Activated CD8-positive, alpha-beta memory T cell treated with anti-CD3 and anti-CD28 coated beads, Interleukin-2, amount 10 ng/mL, durations not matched to agents 7 days and 5 days (primary cell): ENCODE measurements at places on chromosomes 2 and 18.

GRCh38 chr2:160028431-160029269 lies 33.8 kb downstream of the PLA2R1 start:
- no peak overlapping the region for H3K27ac ChIP-seq
- H3K4me1 ChIP-seq, result no peaks in the 10 kb centered on the region
- H3K27me3 ChIP-seq, result peaks cover 18% of the 10 kb centered on the region

DNA sequence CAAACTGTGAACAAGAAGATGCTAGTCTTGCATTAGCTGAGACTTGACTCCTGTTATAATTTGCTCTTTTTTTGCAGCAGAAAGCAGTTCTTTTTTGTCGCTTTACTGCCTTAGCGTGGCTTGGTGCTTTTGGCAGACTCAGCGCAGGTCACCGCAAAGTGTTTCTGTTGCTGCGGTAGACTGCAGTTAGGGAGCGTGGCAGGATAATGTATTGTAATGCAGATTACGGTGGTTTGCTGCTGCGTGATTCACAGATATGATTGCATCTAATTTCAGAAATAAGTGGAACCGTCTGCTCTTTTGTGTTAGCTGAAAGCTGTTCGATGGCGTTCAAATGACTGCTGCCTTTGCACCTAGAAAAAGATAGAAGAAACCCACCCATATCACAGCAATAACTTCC lies 131.6 kb upstream of the SATB2 start:
- no peaks in the 10 kb centered on the region for H3K4me1 ChIP-seq
- DNase-seq, result no peak
- no peaks in the 10 kb centered on the region for H3K36me3 ChIP-seq
- H3K27ac ChIP-seq, result no peak overlapping the region
- H3K27me3 ChIP-seq, result peaks cover 5% of the 10 kb centered on the region

- H3K4me1 ChIP-seq, result no peaks in the 10 kb centered on the region
- DNase-seq, result no peak
- H3K4me3 ChIP-seq, result no peak overlapping the region
These were observed 555.6 kb downstream of the CCDC85A start for GRCh38 chr2:56739413-56739812.

GRCh38 chr2:196337208-196337953 lies 166.0 kb upstream of the STK17B start:
- DNase-seq, result no peak
- no peak overlapping the region for H3K27ac ChIP-seq
- no peak overlapping the region for H3K4me3 ChIP-seq
- no peaks in the 10 kb centered on the region for H3K36me3 ChIP-seq

DNA sequence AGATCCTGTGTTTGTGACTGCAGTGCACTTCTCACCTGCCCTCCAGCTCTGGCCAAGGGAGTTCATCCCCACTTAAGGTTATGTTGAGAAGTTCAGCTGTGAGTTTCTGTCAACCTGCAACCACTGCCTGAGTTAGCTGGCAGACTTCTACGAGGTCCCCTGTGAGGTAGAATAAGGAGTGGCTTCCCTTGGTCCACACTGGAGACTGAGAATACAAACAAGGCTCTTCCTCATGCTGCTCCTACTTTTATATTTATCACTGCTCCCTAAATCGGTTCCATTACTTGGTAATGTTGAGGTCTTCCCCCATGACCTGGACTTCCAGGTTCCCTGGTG lies 353.2 kb upstream of the CWC22 start:
- no peaks in the 10 kb centered on the region for H3K36me3 ChIP-seq
- no peaks in the 10 kb centered on the region for H3K27me3 ChIP-seq
- no peak overlapping the region for H3K27ac ChIP-seq
- no peak overlapping the region for H3K4me3 ChIP-seq
- no peak for DNase-seq
- H3K4me1 ChIP-seq, result no peaks in the 10 kb centered on the region

GRCh38 chr2:41826921-41827320 lies 220.9 kb upstream of the PKDCC start:
- no peak overlapping the region for H3K4me3 ChIP-seq
- H3K27ac ChIP-seq, result no peak overlapping the region
- no peaks in the 10 kb centered on the region for H3K4me1 ChIP-seq
- H3K36me3 ChIP-seq, result no peaks in the 10 kb centered on the region

DNA sequence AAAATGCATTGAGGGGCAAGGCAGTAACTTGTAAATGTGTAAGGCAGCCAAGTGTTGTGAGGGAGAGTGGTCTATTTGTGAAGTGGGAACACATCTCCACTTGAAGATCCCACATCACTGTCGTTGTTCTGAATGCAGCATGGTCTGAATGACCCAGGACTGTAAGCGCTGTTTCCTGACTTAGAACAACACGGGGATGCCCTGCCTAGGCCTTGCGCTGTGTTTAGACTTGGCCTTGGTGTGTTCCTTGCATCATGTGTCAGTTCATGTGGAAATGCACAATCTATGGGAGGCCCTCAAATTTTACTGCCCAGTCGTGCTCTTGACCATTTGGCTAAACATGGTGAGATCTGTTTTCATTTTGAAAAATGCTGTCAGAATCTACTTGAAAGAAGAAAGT lies 205.1 kb downstream of the SOX11 start:
- no peaks in the 10 kb centered on the region for H3K4me1 ChIP-seq
- DNase-seq, result no peak
- no peak overlapping the region for H3K27ac ChIP-seq
- H3K27me3 ChIP-seq, result no peaks in the 10 kb centered on the region

GRCh38 chr2:47011696-47012095 lies 96.1 kb upstream of the MCFD2 start:
- no peak overlapping the region for H3K4me3 ChIP-seq
- H3K27me3 ChIP-seq, result no peaks in the 10 kb centered on the region
- no peaks in the 10 kb centered on the region for H3K4me1 ChIP-seq
- no peak overlapping the region for H3K27ac ChIP-seq

GRCh38 chr2:181140928-181141327 lies 160.5 kb downstream of the UBE2E3 start:
- DNase-seq, result no peak
- H3K4me3 ChIP-seq, result peak overlapping the region; percentile 70

DNA sequence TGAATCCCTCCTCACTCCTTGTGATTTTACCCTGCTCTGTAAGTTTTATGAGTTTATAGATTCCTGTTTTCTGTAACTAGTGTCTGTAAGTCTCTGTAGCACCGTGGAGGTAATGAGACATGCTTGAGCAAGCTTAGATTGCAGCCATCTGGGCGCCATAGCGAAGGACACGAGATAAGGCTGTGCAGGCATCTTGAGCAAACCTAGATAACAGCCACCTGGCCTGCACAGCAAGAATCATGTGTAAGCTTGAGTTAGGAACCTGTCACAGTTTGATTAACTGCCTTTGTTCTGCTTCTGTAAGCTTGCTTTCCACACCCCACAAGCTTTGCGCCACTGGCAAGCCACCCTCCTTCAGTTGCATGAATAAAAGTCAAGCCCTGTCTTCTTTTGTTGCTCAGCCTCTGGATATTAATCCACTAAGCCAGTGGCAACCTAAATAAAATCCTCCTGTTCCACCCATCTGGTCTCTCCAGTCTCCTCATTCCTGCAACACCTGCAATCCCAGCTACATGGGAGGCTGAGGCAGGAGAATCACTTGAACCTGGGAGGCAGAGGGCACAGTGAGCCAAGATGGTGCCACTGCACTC lies 270.6 kb upstream of the RGPD4 start:
- no peaks in the 10 kb centered on the region for H3K36me3 ChIP-seq
- no peak for DNase-seq
- H3K27ac ChIP-seq, result no peak overlapping the region
- H3K4me3 ChIP-seq, result no peak overlapping the region

DNA sequence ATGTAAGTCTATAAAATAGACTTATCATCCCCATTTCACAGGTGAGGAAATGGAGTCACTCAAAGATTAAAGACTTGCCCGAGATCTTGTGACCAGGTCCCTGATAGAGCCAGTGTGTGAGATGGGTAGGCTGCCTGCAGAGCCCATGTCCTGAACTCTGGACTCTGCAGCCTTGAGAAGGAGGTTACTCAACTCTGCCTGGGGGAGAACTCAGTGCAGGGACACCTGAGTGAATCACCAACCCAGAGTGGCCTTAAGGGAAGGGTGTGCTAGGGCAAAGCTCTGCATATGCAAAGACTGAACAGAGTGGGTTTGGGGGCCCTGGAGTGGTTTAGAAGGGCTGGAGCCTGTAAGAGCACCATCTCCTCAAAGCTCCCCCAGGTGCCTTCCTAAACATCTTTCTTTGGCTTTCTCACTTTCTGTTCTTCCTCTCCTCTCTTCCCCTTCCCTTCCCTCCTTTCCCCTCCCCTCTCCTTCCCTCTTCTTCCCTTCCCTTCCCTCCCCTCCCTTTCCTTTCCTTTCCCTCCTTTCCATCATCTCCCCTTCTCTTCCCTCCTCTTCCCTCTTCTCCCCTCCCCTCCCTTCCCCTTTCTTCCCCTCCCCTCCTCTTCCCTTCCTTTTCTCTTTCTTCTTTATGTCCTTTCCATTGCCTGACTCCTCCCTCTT lies 67.6 kb downstream of the CELF4 start:
- no peaks in the 10 kb centered on the region for H3K27me3 ChIP-seq
- no peaks in the 10 kb centered on the region for H3K36me3 ChIP-seq
- no peak for DNase-seq
- H3K4me3 ChIP-seq, result no peak overlapping the region
- no peak overlapping the region for H3K27ac ChIP-seq
- no peaks in the 10 kb centered on the region for H3K4me1 ChIP-seq

- no peak overlapping the region for H3K27ac ChIP-seq
- H3K27me3 ChIP-seq, result no peaks in the 10 kb centered on the region
- DNase-seq, result no peak
- H3K36me3 ChIP-seq, result peaks cover 17% of the 10 kb centered on the region
These were observed 21.8 kb upstream of the GLS start for GRCh38 chr2:190858817-190859216.

GRCh38 chr2:28086611-28087010 lies 196.1 kb downstream of the BABAM2 start:
- peaks cover 10% of the 10 kb centered on the region for H3K4me1 ChIP-seq
- H3K27me3 ChIP-seq, result no peaks in the 10 kb centered on the region
- DNase-seq, result no peak
- no peak overlapping the region for H3K27ac ChIP-seq
- peaks cover 9% of the 10 kb centered on the region for H3K36me3 ChIP-seq

DNA sequence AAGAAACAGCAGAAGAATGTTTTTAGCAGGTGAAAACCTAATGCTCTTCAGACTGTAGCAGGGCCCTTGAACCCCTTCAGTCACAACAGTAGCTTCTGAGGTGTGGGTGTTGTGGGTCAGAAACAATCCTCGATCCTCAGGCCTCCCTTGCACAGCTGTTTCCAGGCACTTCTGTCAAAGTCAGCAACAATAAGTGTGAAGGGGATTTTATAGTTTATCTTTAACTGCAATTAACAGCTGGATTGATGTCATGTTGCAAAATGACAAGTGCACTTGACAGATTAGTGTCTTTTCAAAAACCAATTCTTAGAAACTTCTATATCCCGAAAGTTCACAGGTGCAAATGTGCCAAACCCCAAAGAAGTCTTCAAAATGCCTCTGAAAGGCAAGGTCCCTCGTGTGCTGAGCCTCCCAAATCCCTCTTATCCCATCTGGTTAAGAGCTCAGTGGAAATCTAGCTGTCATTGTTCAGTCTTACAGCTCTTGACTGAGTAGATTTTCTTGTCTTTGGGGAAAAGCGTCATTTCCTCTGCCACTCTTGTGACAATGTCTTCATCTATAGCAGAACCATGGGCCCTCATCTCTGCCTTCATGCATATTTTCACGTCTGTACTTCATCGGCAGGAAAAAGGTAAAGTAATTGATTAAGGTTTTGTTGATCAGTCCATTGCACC lies 29.6 kb downstream of the M1AP start:
- H3K27ac ChIP-seq, result no peak overlapping the region
- DNase-seq, result no peak
- H3K4me3 ChIP-seq, result no peak overlapping the region
- peaks cover 37% of the 10 kb centered on the region for H3K27me3 ChIP-seq
- peaks cover 17% of the 10 kb centered on the region for H3K4me1 ChIP-seq
- peaks cover 5% of the 10 kb centered on the region for H3K36me3 ChIP-seq

GRCh38 chr2:7992612-7993602 lies 688.9 kb upstream of the ID2 start:
- H3K4me1 ChIP-seq, result peaks cover 22% of the 10 kb centered on the region
- H3K4me3 ChIP-seq, result no peak overlapping the region
- no peak for DNase-seq
- H3K36me3 ChIP-seq, result peaks cover 3% of the 10 kb centered on the region
- H3K27ac ChIP-seq, result no peak overlapping the region

GRCh38 chr2:157319795-157320194 lies 5.8 kb downstream of the ERMN start:
- H3K4me3 ChIP-seq, result no peak overlapping the region
- no peaks in the 10 kb centered on the region for H3K27me3 ChIP-seq
- peaks cover 8% of the 10 kb centered on the region for H3K4me1 ChIP-seq
- H3K27ac ChIP-seq, result no peak overlapping the region
- DNase-seq, result no peak

DNA sequence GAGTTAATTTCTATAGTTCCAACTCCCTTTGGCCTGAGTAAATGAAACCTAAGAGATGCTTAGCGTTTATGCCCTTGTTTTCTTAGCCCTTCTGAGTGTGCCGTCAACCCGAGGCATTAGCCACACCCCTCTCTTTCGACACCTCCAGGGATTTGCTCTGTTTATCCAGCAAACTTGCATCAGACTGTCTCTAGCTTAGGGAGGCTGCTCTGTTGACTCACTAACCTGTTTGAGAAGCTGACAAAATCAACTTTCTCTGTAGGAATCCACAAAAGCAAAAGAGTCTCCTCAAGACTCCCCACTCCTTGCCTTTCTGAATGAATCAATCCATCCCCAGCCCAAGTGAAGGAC lies 317.6 kb downstream of the TNS1 start:
- no peak for DNase-seq
- H3K4me1 ChIP-seq, result no peaks in the 10 kb centered on the region
- H3K36me3 ChIP-seq, result no peaks in the 10 kb centered on the region
- no peak overlapping the region for H3K4me3 ChIP-seq

DNA sequence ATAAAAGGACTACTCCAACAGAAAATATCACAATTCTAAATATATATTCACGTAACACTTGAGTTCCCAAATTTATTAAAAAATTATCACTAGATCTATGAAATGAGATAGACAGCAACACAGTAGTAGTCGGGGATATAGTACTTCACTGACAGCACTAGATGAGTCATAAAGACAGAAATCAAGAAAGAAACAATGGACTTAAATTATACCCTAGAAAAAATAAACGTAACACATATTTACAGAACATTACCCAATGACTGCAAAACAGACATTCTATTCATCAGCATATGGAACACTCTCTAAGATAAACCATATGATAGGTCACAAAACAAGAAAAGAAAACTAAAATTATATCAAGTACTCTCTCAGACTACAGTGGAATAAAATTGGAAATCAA lies 429.4 kb downstream of the MBD2 start:
- H3K27ac ChIP-seq, result no peak overlapping the region
- H3K36me3 ChIP-seq, result no peaks in the 10 kb centered on the region
- H3K4me1 ChIP-seq, result peaks cover 4% of the 10 kb centered on the region
- H3K4me3 ChIP-seq, result no peak overlapping the region

- peaks cover 57% of the 10 kb centered on the region for H3K36me3 ChIP-seq
- H3K4me1 ChIP-seq, result peaks cover 46% of the 10 kb centered on the region
- H3K27me3 ChIP-seq, result no peaks in the 10 kb centered on the region
These were observed 1.5 kb downstream of the ARPC2 start for GRCh38 chr2:218218268-218219185.
